Stimulated activated CD8-positive, alpha-beta memory T cell treated with anti-CD3 and anti-CD28 coated beads, Interleukin-7, amount 100 ng/mL, for 24 hours (primary cell): ENCODE measurements at places on chromosomes 6 and 20.

GRCh38 chr6:37696220-37696840, 1.4 kb downstream of the MDGA1 start:
- DNase-seq, result no peak

GRCh38 chr20:43695571-43695970, 28.7 kb downstream of the MYBL2 start:
- no peak for DNase-seq

DNA sequence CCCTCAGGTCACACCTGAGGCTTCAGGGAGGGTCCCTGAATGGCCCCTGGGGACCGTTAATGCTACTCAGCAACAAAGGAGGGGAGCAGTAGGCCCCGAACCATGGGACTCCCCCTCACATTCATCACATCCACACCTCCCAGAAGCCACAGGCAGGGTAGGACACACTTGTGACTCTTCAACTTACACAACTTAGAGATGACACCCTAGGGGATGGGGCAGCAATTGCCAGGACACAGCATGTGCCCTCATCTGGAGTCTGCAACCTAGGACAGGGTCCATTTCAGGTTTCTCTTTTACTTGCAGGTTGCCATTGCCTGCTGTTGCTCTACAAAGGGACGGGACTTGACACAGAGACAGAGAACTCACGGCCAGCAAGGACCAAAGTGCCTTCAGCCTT, 770 bp downstream of the ULBP3 start:
- no peak for DNase-seq

DNA sequence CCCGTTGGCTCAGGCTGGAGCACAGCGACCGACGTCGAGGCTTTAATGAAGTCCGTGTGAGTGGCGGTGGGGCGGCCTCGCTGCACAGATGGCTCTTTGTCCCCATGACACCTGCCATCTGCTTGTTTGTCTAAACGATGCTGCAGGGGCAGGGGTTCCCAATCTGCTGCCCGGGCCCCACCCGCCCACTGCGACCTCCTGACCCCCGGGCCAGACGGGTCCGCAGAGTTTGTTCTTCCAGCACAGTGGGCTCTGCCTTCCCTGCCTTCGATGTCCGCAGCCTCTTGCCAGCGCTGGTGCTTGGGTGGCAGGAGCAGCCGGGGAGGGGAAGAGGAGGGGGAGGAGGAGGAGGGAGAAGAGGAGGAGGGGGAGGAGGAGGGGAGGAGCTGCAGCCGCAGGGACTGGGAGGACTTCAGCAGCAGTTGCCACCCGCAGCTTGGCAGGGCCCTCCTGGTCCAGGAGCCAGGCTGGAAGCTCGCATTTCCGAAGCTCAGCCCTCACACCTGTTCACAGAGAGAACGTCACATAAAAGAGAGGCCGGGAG, 210.0 kb downstream of the DLL1 start:
- DNase-seq, result no peak

DNA sequence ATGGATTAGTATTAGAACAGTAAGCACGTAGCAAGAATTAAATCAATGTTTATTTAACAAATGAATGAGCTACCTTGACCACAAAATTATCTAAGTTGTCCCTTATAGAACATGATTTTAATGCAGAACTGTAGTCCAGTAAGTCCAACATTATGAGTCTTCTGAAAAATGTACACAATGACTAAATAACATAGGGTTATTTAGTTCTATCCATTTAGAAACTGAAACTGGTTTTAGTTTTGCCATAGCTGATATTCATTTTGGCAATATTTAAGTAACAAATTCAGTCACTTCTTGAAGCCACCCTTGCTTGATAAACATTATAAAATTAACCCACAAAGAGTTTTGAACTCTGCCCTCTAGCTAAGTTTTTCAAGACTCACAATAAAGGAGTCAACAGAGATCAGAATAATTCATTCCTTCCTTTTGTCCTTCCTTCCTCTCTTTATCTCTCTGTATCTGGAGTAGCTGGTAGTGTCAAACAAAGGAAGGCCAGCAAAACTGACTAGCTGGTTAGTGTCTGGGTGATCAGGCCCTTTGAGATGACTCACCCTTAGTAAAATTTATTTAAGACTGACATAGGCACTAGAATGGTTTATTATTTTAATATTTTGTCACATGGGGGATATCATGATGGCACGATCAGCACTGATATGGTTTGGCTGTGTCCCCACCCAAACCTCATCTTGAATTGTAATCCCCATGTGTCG, 115.1 kb downstream of the BTBD9 start:
- DNase-seq, result no peak

- DNase-seq, result no peak
These were observed 76.8 kb upstream of the SIRPG start for GRCh38 chr20:1734269-1734858.
